Left renal pelvis (tissue), 4 donors: ENCODE measurements at places on chromosomes 1 and 21.

DNA sequence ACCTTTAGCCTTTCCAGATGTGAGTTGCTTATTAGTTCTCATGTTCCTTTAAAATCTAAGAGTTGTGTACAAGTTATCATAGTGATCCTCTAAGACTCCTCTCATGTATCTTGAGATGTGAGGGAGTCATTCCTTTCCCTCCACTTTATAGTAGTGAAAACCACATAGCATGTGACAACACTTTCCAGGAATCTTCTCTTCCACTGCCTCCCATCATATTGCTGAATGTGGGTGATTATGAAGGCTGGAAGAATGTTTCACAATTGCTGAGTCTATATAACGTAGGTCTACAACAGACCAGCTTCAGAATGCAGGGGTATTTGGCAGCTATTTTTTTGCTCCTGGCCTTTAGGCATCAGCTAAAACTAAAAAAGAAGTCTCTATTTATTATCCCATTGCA lies 44.7 kb upstream of the LRRC7 start:
- DNase-seq = no peak

- DNase-seq = no peak
These were observed 209.7 kb upstream of the C8B start for GRCh38 chr1:57175506-57175905.

- no peak for DNase-seq
These were observed 550.3 kb downstream of the NUF2 start for GRCh38 chr1:163872067-163872466.

DNA sequence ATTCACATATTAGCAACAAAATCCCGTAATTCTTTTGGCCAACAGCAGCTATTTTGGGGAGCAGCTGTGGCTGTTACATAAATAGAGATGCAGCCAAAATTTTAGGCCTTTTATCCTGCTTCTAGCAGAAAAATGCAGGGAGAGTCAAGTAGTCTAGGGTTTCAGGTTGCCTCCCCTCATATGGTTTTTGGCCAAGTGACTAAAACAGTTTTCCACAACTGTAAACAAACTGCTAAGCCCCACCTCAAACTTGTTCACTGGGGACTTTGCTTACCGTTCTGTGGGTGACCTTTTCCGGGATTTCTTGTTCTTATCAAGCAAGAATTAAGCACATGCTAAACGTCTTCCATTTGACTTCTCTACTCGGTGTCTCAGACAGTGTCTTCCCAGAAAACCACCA lies 133.4 kb downstream of the EDEM3 start:
- no peak for DNase-seq

DNA sequence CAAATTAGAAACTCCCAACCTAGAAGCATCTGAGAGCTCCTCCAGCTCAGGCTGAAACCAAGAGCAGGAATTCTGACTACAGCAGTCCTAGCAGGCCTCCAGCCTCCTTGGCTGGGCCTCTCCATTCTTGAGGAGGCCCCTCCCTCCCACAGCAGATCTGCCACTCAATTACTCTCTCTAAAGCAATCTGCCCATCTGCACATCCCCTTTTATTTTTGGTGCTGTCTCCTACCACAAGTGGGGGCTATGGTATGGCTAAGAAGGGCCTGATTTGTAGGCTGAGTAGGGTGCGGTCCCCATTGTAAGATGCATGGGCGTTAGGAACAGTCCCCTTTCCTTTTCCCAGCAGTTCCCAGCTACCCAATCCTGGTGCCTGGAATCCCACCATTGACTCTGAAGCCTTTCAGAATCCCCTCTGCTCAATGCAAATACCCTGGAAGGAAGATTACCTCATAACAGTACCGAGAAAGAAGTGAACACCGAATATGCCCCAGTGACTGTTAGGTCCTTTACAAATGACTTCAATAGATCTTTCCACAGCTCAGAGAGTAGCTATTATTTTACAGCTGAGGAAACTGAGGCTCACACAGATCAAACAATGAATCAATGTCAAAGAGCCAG lies 11.6 kb upstream of the TTC39A start:
- DNase-seq = no peak

GRCh38 chr1:31943546-31944184 lies 5.5 kb upstream of the PTP4A2 start:
- DNase-seq = no peak

DNA sequence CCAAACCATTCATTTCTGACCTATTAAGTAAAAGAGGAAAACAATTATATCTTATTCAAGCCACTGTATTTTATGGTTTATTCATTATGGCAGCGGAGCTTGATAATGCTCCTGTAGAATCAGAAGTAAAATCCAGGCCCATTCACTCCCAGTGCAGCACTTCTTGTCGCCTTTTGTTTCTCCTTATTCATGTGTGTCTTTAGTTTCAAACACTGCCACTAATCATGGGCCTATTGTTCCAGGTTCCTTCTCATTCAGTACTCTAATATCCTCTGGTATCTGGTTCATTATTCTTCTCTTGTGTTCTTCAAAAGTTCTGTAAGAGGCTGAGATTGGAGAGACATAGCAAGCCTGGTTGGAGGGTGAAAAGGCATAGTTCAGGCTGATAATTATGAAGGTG lies 218.3 kb downstream of the LRRIQ3 start:
- DNase-seq = no peak

DNA sequence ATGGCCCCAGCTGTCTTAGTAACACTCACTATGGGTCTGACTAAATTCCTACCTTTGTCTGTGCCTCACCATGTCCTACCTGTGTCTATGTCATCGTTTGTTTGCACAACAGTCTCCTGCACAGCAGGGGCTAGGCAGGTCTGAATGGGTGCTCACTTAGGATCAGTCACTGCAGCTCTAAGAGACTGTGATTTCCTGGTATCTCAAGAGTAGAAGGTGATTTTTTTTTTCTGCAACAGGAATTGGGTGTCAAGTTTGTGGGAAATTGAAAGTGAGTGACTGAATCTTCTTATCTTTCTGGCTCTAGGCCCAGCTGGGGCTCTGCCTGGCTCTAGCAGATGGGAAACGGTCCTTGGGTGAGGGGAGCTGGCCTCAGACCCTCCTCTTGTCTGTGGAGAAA lies 46.4 kb upstream of the TRABD2B start:
- no peak for DNase-seq

- no peak for DNase-seq
These were observed 2.7 kb upstream of the SAMSN1 start for GRCh38 chr21:14548779-14549178.

GRCh38 chr1:210340841-210341240 lies 12.1 kb downstream of the HHAT start:
- no peak for DNase-seq

DNA sequence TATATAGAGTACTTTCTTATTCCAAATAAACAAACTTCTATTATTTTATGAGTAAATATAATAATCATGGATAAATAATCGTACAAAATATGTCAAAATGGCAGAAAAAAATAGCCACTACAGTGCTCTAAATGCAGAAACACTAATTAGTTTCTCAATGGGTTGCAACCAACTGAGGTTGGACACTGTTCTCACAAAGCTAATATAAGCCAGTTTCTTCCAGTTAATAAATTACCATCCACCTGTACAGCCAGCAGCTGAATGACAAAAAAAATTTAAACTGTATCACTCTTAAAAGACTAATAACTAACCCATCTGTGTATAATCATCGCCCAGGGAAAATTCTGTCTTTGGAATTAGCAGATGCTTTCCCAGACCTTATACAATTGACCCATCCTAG lies 36.9 kb downstream of the GDAP2 start:
- DNase-seq = no peak

DNA sequence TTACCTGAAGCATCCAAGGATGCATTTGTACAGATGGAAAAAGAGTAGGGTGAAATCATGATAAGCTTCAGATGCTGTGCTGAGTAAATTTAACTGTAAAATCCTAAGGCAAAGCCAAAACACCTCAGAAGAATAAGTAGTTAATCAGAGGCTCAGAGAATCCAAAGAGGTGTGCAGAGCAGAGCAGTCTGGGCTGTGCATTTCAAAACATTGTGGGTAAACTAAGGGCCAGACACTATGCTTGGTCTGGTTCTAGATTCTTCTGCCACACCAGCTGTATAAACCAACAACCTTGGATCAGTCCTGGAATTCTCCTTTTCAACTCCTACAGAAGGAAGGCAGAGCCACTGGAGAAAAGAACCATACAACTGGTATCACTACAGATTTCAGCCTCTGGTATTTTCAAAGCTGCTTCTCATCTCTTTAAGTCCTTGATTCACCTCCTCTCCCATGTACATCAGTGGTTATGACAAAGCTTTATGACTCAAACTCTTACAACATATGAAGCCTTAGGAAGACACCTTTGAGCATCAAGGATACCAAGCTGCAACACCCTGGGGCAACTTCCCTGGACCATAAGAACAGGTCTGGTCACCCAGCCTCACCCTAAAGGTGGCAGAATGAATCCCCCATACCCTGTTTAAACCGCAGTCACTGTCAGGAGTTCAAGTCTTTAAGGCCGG lies 11.6 kb upstream of the HIPK1 start:
- no peak for DNase-seq

GRCh38 chr1:180540697-180541594 lies 17.8 kb upstream of the OVAAL start:
- DNase-seq = no peak

- DNase-seq = no peak
These were observed 298.3 kb downstream of the RWDD3 start for GRCh38 chr1:95532335-95532734.

GRCh38 chr1:236052232-236052993 lies 12.5 kb downstream of the NID1 start:
- DNase-seq = no peak

DNA sequence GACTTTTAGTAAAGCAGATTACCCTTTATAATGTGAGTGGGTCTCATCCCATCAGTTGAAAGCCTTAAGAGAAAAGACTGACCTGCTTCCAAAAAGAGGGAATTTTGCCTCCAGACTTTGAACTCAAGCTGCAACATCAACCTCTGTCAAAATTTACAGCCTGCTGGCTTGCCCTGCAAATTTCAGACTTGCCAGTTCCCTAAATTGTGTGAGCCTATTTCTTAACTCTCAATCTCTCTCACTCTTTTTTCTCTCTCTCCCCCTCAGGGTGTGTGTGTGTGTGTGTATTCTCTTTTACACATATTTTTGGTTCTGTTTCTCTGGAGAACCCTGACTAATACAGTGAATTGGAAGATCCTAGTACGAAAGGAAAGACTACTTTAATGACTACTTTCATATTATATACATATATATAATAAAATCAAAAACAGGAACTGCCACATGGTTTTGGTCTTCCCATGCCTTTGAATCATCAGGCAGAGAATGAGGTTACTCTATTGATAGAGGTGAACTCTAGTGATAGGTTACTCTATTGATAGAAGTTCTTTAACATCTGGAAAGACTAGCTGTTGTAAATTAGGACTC lies 6.4 kb downstream of the OR2C3 start:
- no peak for DNase-seq

DNA sequence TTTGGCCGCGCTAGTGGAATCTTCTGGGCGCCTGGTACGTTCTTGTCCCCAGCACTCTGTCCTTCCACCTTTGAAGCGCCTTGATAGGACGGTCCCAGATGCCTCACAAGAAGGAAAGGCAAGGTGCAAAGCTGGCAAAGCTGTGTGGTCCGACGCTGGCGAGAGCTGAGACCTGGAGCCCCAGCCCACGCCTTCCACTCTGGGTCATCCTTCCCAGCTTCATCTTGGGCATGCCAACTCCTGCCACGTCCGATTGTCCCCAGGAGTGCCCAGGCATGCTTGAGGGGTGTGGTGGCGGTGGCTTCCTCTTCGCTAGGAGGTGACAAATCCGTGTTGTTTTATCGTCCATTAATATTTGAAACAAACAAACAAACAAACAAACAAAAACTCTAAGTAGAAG lies 123.9 kb upstream of the DPYD start:
- no peak for DNase-seq

- no peak for DNase-seq
These were observed 12.0 kb upstream of the OR6K3 start for GRCh38 chr1:158732524-158732923.

GRCh38 chr1:72435025-72435424 lies 152.7 kb upstream of the NEGR1 start:
- no peak for DNase-seq

- DNase-seq = no peak
These were observed 50.8 kb upstream of the PODN start for GRCh38 chr1:53011175-53011574.
